Central memory CD4-positive, alpha-beta T cell (primary cell): ENCODE measurements at places on chromosomes 13 and 19.

DNA sequence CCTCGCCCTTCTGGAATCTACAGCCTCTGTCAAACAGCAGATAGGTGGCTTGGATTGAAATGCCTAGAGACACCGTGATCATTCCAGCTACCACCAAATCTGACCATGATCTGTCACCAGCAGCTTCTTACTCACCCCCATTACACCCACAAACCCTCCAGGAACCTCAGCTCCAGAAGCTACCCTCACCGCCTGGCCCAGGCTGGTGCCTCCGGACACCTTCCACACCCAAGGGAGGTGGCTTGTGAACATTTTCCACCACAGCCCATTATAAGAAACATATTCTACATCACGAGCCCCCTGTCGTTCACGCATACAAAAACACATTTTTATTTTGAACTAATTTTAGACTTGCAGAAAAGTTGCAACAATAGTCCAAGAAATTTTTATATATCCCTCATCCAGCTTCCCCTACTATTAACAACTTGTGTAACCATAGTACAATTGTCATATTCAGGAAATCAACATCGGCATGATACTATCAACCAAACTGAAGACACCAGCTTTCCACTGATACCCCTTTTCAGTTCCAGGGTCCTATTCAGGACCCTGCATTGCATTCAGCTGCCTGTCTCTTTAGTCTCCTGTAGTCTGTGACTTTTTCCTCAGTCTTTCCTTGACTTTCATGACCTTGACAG, 15.4 kb upstream of the UBE2L5 start:
- no peak for DNase-seq

- DNase-seq, result no peak
Measured at GRCh38 chr13:80441968-80442367, 101.0 kb upstream of the SPRY2 start.

- no peak for DNase-seq
Measured at GRCh38 chr13:65387743-65388347, 1842.3 kb downstream of the PCDH9 start.

DNA sequence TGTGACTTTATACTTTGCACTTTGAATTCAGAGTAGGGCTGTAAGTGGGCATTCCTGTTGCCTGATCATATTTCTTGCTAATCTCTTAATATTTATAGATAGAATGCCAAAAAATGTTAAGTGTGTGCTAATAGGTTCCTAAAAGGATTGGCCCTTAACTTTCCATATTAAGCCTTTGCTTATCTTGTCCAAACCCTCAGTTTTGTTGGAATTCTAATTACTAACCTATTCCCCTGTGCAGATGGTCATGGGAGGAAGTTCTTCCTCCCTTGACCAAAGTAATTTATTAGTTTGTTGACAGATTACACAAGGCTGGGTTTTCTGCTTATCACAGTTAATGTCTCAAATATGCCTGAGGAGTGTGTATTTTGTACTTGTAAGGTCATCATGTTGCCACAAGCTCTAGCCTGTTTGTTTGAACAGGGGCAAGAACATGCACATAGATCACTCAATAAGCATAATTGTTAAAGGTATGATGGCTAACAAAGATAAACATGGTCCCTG, 541.1 kb upstream of the SPRY2 start:
- no peak for DNase-seq

GRCh38 chr13:65965501-65965900, 1264.6 kb downstream of the PCDH9 start:
- no peak for DNase-seq

GRCh38 chr19:41205995-41206394, 13.0 kb downstream of the CYP2S1 start:
- no peak for DNase-seq
